ENCODE measurements at places on chromosomes 4 and X. TPM values are rescaled to one million over a fixed set of nuclear protein-coding genes. Genes with fewer than 3 reads are reported as not detected.

Gene RGN
- total RNA-seq = 1.4 TPM

Gene PRSS12
- total RNA-seq = 0.44 TPM

Gene FGD1
- 3.0 TPM for total RNA-seq

Gene TMSB15A
- not detected for total RNA-seq

- DNase-seq = no peak
These were observed 56.2 kb upstream of the GPRIN3 start for GRCh38 chr4:89363786-89364185.

- no peak for DNase-seq
These were observed 82.5 kb downstream of the FAT4 start for GRCh38 chr4:125397226-125397625.

- no peak for DNase-seq
These were observed 45.4 kb downstream of the STOX2 start for GRCh38 chr4:183950536-183950935.

DNA sequence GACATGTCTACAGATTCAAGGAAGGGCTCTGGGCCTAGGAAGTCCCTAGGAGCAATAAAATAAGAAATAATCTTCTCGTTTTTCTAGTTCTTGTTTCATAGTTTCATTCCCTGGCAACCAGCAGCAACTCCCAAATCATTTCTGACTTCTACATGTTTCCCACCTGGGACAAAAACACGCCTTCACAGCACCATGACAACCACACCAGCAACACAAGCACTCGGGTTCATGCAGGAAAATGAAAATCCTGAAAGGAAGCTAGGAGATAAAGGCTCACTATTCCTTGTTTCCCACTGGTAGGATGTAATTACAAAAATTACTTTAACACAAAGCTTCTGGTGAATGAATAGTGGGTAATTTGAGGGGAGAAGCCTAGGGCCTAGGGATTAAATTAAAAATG, 158.9 kb downstream of the ADAMTS3 start:
- DNase-seq = no peak

- DNase-seq = no peak
These were observed at the start of gene ARHGEF9 for GRCh38 chrX:63784902-63785707. TSS of gene ARHGEF9 (minus strand) at chrX:63785214. CDS start at chrX:63785145, 69 bp downstream.

DNA sequence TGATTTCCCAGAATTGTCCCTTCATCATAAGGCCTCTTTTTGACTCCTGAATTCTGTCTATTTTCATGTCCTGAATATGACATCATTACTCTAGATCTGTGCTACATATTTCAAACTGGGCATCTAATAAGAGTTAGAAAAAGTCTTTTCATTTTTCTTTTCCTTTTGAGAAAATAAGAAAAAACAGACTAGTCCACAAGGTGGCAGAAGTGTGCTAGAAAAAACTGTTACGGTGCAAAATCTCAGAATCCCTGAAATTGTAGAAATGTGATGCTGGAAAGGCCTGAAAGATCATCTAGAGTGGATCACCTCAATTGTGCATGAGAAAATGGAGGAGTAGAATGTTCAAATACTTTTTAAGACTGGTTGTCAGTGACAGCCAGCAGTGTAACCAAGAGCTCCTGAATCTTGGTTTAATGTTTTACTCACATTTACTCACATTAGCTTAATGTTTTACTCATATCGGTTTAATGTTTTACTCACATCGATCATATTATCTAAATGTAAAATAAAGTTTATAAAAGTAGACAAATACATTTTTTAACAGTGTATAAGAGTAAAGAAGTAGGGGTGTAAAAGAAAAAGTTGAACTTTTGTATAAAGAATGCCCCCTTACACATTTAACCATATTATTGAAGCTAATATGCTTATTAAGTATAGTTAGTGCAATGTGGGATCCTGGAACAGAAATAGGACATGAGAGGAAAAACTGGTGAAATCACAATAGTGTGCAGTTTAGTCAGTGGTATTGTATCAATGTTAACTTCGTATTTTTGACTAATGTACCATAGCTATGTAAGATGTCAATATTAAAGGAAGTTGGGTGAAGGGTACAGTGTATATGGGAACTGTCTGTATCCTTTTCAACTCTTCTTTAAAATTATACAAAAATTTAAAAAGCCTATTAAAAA, 15.2 kb downstream of the ASB11 start:
- no peak for DNase-seq

- DNase-seq = no peak
These were observed 102.0 kb downstream of the CBR4 start for GRCh38 chr4:168908093-168908492.

DNA sequence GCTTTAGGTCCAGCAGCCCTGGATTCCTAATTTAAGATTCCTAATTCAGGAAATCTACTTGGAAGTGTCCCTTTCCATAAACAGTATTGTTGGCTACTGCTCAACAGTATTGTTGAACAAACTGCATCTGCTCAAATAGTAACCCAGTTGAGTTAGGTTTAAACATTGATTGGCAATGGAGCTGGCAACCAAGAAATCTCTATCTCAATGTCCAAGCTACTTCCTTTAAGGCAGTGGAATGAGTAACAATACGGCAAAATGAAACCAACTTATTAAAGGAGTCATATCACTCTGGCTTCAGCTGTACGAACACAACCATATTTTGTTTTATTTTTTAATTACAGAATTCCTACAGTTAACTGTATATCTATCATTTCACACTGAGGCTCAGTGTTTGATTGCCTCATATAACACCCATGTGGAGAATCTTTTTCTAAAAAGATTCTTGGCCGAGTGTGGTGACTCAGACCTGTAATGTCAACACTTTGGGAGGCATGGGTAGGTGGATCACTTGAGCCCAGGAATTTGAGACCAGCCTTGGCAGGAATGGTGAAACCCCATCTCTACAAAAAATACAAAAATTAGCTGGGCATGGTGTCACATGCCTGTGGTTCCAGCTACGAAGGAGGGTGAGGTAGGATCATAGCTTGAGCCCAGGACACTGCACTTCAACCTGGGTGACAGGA, 71.7 kb upstream of the IL13RA1 start:
- DNase-seq = no peak

DNA sequence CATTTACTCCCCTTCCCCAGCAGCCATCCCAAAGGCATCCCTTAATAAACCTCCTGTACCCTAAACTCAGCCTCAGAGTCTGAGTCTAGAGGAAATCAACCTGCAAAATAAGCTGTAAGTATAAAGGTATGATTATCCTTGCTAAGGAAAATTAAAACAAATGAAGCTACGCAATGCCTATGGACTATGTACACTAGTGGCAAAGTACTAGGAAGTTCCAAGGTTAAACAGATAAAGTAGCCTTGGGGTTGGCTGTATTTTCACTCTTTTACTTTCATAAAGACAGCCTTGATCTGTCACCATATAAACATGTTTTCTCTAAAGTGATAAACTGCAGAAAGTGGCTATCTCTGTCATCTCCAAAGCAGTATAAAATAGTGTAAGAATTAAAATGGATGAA, 35.9 kb downstream of the MAP3K15 start:
- no peak for DNase-seq

- DNase-seq = no peak
These were observed 153.4 kb downstream of the FSTL5 start for GRCh38 chr4:162010362-162010761.

DNA sequence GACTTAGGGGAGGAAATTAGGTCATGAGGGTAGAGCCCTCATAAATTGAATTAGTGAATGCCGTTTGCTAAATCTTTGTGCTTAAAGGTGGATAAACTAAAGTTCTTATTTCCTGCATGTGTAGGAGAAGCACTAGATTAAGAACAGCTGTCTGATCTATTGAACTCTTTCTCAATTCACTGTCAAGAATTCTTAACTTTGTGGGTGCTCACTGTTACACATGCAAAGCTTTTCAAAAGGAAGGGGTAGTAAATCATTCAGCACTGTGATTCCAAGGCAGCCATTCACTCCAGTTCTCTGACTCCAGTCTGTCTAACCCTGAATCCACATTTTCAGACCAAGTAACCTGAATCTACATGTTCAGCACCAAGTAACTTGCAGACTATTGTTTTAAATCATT, 1520.1 kb downstream of the PCDH18 start:
- no peak for DNase-seq

GRCh38 chr4:88963817-88964216, 93.2 kb downstream of the FAM13A start:
- DNase-seq = no peak

GRCh38 chr4:11079171-11079570, 349.5 kb downstream of the HS3ST1 start:
- DNase-seq = no peak

- DNase-seq = no peak
These were observed 160.0 kb upstream of the SPRY1 start for GRCh38 chr4:123236606-123237005.

Measured in omental fat pad (tissue), 4 donors.